HepG2 (cell line): ENCODE measurements at places on chromosomes 7 and 10.

- no peak for DNase-seq
These were observed 16.0 kb upstream of the ZSCAN21 start for GRCh38 chr7:100033526-100033925.

- DNase-seq: no peak
These were observed 8.1 kb upstream of the OLAH start for GRCh38 chr10:15035385-15036301.

GRCh38 chr10:113520690-113521474, 32.0 kb upstream of the HABP2 start:
- peak; percentile 41 for DNase-seq

- no peak for DNase-seq
These were observed 181.0 kb upstream of the TMEM106B start for GRCh38 chr7:12030116-12030515.

DNA sequence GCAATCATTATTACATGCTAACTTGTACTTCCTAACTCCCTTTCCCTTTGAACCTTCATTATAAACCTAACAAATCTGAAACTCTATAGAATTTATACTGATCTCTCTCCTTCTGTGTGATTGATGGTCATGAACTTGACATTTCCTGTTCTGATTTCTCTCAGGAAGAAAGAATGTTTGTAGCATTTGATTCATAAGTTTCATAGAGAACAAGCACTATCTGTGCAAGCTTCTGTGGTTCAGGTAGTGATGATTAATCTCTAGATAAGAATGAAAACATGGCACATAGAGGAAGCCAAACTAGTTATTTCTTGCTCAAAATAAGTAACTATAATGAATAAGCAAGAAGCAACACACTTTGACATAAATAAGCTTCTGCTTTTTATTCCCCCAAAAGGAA, 34.2 kb downstream of the TFPI2 start:
- DNase-seq: no peak

DNA sequence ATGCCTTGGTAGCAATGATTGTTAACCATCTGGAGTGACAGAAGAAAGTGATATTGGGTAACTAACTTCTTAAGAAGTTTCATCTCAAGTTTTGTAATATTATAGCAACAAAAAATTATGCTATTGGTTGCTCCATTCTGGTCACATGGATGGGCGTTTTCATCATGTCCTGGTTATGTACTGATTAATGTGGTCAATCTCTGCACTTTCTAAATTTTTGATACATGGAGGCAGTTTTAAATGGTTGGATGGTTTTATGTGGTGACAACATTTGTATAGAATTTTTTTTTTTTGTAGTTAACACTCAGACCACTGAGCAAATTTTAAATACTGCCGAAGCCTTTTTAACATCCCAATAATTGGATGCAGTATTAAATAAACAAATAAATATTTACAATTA, 55.2 kb upstream of the CCAR1 start:
- DNase-seq: no peak

DNA sequence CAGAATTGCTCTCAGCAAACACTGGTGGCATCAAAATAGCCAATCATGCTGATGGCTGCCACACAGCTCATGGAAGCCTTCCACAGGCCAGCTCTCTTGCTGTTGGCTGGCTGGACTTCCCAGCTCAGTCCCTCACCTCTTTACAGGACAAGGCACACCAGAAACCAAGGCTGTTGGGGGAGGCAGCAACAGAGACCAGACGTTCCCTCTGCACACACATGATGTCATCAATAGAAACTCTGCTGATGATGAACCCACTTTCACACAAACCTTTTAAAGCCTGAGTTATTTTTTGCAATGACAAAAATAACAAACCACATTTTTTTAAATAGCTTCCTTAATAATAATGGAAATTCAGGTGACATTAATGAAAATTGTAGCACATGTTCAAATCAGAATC, 300.9 kb upstream of the C7orf33 start:
- DNase-seq: no peak

DNA sequence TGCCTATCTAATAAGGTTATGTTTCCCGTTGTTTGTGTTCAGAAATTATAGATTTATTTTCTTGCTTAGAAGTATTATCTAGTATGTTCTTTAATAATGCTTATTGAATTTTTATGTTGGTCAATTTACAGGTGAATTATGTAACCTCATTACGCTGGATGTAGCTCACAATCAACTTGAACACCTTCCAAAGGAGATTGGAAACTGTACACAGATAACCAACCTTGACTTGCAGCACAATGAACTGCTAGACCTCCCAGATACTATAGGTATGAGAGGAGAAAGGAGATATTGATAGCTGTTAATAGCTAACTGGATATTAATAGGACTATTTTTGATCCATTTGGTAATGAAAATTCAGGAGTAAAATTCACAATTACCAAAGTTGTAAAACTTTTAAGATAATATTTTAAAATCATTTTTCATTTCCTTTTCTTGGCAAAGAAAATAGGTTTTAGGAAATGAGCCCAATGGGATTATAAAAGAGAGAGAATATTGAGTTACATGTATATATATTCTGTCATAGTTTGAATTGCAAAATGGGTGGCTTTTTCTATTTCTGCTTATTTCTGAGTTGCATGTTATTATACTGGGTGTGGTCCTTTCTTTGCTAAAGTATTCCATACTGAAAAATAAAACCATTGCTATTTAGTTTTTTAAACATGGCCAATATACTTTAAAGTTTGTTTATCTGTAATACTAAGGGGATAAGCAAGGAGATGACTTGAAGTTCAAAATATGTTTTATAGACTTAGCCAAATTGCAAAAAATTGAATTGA, 66.3 kb downstream of the SHOC2 start:
- DNase-seq: no peak

DNA sequence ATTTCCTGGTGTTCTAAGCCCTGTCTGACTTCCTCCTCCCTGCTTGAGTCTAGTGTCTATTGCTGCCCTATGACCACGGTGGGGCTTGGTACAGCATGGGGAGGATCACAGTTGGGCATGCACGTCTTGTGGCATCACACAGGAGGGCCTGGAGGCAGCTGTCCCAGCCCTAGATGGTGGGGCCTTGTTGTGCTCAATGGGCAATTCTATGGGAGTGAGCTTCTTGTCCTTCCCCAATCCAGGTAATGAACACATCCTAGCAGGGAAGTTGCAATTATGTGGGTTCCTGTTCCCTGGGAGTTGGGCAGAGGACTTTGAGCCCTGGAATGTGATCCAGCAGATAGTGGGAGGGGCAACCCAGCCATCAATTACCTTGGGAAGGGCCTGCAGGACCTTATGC, 10.8 kb upstream of the FAM3C start:
- DNase-seq: peak; percentile 43

GRCh38 chr7:137670222-137671064, 176.3 kb downstream of the DGKI start:
- no peak for DNase-seq

DNA sequence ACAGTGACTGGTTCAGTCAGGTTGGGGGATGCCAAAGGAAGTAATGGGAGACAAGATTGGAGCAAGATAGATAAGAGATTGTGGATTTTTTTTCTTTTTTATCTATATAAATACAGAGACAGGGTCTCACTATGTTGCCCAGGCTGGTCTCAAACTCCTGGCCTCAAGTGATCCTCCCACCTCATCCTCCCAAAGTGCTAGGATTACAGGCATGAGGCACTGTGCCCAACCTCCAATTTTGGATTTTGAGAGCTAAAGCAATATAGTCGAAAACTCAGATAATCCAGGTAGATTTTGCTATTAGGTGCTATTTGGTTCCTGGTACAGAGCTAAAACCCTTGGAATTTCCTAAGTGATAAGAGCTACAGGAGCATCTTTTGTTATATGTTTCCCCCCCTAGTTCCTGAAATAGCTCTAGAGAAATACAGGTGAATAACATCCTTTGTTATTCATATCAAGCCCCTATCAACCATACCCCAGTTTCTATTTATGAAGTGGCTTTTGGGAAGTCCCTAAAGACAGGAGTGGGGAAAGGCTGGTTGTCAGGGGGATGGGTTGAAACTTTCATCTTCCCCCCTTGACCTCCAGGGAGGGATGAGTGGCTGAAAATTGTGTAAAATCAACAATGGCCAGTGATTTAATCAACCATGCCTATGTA, 151.2 kb downstream of the CFTR start:
- no peak for DNase-seq

DNA sequence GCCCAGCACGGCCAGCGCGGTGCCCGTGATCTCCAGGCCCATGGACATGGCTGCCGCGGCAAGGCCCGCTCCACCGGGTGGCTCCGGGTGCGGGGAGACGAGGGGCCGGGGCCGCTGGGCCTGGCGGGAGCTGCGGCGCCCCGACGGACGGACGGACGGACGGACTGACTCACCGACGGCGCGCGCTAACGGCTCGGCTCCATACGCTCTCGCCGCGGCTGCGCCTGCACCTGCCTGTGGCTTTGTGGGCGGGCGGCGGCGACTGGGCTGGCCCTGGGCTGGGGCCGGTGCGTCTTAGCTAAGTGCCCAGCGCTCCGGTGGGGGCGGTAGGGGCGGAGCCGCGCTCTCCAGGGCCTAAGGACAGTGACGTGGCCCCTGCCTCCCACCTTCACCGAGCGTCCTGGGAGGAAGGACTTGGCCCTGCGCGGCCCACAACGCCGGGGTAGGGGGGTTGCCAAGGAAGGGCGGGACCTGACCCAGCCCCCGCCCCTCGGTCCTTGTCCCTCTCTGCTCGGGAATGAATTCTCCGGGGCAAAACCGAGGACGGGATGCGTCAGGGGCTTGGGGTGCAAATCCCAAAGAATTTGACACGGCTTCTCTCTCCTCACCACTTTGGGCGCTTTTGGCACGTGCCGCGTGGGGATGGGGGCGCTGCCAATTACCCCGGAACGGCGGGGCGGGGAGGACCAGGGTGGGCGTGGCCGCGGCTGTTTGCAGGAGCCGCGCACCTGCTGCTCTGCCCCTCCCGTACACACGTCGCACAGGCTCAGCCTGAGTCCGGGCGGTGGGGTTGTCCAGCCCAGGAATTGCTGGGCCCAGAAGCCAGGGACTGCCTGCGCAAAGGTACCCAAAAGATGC, at the start of gene CLDN3:
Gene CLDN3 (minus strand): TSS at position 269 of the 858 bp plus-strand sequence. CDS start 221 bp downstream, at position 48.
- no peak for DNase-seq

DNA sequence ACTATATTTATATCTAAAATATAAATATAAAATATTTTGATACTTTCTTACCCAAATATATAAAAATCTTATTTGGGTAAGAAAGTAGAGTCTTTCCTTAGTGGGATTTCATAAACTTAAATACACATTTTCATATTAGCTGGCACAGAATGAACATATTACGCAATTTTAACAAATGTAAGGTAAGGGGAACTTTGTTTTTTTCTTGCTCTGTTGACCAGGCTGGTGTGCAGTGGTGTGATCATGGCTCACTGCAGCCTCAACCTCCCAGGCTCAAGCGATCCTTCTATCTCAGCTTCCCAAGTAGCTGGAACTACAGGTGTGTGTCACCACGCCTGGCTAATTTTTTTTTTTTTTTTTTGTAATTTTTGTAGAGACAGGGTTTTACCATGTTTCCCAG, 18.3 kb downstream of the CYP26A1 start:
- DNase-seq: no peak
